ENCODE measurements at places on chromosomes 4 and X.

GRCh38 chr4:104064646-104065577, 345.1 kb upstream of the TACR3 start:
- DNase-seq: no peak

- no peak for DNase-seq
Measured at GRCh38 chr4:51845711-51846110, 2.8 kb downstream of the DCUN1D4 start.

DNA sequence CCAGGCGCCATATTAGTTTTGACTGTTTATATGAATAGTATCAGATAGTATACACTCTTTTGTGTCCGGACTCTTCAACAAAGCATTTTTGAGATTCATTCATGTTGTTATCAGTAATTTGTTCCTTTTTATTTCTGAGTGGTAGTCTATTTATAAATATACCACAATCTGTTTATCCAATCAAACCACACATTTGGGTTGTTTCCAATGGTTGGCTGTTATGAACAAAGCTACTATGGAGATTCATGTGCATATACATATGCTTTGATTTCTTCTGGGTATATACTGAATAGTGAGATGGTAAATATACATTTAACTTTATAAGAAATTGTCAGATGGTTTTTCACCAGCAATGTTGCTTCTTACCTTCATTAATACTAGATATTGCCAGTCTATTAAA, 36.8 kb upstream of the TAPT1 start:
- no peak for DNase-seq

- DNase-seq: no peak
Measured at GRCh38 chrX:130263016-130263415, 5.7 kb downstream of the ZNF280C start.

GRCh38 chr4:32847461-32847860, 2127.3 kb downstream of the PCDH7 start:
- no peak for DNase-seq

DNA sequence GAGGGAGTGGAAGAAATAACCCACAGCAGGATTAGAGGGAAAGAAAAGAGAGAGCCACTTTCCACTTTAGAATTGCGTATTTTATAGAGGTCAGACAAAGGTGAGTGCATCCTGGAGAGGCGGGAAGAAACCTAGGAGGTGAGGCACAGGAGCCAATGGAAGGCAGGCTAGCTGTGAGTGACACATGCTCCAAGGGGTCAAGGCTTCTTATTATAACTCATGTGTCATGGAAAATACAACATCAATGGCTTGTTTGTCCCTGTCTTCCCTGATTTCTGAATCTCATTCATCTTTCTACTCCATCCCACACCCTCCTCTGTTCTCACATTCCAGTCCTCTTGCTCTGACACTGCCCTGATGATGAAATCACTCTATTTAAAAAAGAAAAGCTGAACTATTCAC, 14.4 kb downstream of the ANXA3 start:
- no peak for DNase-seq

GRCh38 chr4:107650251-107650650, 69.8 kb downstream of the PAPSS1 start:
- no peak for DNase-seq

DNA sequence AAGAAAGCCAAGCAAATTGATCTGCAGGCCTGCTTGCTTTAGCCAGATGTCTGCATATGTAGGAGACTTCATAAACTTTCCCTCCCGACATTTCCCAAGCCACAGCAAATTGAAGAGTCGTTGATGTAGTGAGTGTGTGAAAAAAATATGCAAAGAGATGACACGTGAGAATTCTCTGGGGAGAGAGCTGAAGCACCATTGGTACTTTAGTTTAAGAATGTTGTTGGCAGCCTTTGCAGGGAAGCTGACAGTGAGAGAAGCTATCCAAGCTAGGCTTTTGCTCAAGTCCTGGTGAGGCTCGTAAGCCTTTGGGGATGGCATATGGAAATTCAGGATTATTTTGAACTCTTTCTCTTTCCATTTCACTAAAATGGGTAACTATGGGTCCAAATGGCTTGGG, 87.5 kb downstream of the GLRA2 start:
- no peak for DNase-seq

GRCh38 chr4:9933956-9934355, 87.3 kb downstream of the SLC2A9 start:
- DNase-seq: no peak

GRCh38 chrX:112270991-112271390, 188.4 kb upstream of the TRPC5 start:
- DNase-seq: no peak

DNA sequence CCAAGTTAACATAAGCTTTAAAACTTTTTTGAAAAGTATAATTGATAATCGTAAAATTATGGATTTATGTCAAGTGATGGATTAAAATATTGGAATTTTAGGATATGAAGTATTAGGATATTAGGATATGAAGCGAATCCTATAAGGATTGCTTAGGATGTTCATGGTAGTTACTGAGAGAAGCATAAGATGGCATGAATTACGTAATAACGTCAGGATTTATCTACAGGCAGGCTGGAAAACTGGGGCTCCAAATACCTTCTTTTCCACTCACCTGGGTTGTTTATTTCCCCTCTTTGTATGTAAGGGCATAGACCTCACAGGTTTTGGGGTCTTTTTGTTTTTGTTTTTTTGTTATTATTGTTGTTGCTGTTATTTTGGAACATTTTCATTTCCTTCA, 65.2 kb upstream of the TMEM33 start:
- no peak for DNase-seq

All from stimulated activated CD4-positive, alpha-beta T cell treated with anti-CD3 and anti-CD28 coated beads, TNF-alpha, amount 100 ng/mL, for 4 hours (primary cell).